ENCODE measurements at places on chromosomes 5 and 9.

GRCh38 chr5:151896031-151896691, 28.5 kb downstream of the GLRA1 start:
- no peak for DNase-seq

- no peak for DNase-seq
Observed at GRCh38 chr9:129038109-129038852, 1.9 kb downstream of the MIGA2 start.

GRCh38 chr5:113508756-113509155, 4.7 kb upstream of the YTHDC2 start:
- no peak for DNase-seq

- DNase-seq: peak; percentile 15
Observed at GRCh38 chr9:138047469-138048040, 170.0 kb downstream of the CACNA1B start.

- DNase-seq: no peak
Observed at GRCh38 chr5:65271906-65272305, 209.8 kb downstream of the ADAMTS6 start.

- no peak for DNase-seq
Observed at GRCh38 chr9:81314490-81314889, 374.9 kb downstream of the TLE1 start.

DNA sequence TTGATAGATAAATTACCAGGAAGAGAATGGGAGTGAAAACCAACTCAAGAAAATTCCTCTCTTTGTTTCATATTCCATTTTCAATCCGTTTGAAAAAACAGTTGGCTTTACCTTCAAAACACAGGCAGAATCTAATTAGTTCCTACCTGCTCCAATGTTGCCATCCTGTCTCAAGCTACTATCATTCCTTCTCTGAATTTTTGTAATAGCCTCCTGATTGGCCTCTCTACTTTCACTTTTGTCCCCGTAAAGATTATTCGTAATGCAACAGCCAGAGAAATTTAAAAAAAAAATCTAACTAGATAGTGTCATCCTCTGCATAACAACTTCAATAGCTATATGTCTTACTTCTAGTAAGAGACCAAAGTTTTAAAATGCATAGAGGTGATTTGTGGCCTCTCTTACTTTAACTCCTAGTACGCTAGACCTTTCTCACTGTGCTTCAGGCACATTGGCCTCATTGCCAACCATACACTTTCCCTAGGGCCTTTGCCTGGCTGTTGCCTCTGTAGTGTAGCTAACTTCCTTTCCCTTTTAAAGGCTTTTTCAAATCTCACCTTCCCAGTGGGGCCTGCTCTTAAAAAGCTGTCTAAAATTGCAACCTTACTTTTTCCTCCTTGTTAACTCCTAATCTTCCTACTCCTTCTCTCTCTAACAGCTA, 311.3 kb upstream of the GRIN3A start:
- DNase-seq: no peak

DNA sequence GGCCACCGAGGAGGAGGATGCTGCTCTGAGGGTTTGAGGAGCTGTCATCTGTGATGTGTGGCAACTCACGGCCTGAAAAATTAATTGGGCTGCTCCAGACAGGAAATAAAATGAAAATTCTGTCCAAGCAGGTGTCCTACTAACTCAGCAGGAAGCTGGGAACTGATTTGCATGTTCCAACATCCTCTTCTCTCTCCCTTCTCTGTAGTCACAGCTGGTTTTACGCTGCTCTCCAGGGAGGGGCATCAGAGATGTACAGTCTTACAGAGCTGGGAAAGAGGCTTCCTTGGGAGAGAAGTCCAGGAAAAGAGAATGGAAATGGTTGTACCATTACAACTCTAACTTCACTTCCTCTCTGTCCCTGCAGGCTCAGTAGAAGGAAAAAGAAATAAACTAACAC, 24.2 kb upstream of the SIL1 start:
- no peak for DNase-seq

DNA sequence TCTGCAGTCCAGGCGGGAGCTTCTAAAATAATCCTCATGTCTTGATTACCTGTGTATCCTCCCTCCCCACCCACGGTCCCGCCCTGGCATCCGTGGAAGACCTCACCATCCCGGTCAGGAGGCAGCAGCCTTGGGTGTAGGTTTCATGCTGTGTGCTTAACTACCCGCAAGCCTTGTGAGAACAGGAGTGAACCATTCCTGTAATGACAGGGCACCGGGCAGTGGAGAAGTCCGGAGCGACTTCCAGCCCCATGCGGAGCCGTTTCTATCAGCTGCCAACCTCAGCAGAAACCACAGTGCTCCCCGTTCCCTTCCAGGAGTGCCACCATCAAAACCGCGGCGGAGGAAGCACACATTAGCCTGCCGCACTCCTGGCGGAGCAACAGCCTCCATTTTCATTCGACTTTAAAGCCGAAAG, 123.5 kb upstream of the LMX1B start:
- DNase-seq: no peak

- no peak for DNase-seq
Observed at GRCh38 chr9:17905781-17906175, 326.9 kb downstream of the SH3GL2 start.

GRCh38 chr5:122639864-122640263, 135.0 kb upstream of the SNX2 start:
- no peak for DNase-seq

DNA sequence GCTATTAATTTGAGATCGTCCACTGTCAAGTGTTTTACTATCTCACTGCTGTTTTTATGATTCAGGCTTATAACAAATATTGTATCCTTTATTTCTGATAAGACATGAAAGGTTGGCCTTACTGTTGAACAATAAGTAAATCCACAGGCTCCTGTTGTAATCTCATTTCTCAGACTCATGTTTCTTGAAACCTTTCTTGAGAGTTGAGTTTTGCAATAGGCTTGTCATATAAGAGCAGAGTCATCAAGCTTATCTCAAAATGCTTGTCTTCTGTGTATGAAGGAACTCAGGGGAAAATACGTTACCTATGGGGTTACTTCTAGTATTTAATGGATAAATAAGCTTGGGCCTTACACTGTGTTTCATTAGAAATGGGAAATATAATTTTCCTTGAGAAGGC, 9.2 kb upstream of the TLX3 start:
- no peak for DNase-seq

DNA sequence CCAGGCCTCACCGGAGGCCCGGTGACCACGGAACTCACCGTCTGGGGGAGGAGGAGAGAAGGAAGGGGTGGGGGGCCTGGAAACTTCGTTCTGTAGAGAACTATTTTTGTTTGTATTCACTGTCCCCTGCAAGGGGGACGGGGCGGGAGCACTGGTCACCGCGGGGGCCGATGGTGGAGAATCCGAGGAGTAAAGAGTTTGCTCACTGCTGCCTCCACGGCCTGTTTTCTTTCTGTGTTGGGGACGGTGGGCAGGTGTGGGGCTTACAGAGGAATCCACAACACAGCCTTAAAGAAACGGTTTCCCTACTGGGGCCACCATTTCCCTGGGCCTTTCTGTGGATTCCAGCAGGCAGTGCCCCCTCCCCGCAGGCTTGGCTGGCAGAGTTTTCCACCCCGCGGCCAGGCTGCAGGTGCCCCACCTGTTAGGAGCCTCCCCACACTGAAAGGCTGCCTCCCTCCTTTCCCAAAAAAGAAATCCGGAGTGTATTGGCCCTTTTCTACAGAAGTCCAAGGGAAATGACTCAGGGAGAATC, 80.8 kb downstream of the NTNG2 start:
- no peak for DNase-seq

DNA sequence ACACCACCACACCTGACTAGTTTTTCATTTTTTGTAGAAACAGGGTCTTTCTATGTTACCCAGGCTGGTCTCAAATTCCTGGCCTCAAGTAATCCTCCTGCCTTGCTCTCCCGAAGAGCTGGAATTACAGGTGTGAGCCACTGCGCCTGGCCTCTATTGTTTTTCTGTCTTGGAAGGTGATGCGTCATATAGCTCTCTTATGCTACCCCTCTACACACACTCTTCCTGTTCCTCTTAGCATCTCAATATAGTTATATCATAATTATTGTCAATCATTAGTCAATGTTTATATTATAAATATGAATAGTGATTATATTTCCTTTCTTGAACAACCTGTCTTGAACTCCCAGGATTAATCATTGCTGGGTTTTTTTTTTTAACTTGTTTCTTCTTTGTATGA, 7.3 kb downstream of the PKD2L2 start:
- DNase-seq: no peak

DNA sequence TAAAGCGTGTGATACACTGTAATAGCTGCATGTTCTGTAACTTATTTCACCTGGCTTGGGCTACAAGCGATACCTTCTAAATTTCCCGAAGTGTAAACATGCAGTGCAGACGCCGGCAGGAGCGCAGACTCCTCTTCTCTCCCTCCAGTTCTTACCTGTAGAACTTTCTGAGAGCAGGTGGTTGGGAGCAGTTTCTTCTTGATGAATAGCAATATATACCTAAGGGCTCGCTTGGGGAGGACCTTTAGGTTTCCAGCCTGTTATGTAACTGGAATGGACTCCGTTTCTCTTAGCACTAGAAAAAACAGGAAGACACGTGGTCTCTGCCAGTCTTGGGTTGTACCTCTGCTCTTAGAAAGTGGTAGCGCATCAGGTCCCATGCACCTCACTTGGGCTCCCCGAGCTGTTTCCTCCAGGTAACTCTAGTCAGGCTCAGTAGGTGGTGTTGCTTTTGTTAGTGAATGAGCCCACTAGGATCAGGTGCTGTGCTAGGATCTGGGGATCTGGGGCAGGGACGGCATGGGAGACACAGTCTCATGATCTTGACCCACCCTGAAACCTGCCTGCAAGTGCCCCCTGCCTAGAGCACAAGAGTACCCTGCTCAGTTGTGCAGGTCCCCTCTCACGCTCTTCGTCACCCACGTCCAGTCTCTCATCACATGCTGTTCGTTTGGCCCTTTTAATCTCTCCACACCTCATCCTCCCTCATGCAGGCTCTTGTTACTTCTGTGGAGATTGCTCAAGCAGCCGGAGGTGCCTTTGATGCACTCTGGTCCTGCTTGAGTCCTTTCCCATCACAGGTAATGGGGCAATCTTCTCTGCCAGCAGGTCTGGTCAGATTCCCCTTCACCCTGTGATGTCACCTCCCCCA, 2.8 kb downstream of the TENT4A start:
- peak; percentile 14 for DNase-seq
